Lung (tissue), 17 donors: ENCODE measurements at places on chromosomes 16 and 17. TPM values are rescaled to one million over a fixed set of nuclear protein-coding genes. Genes with fewer than 3 reads are reported as not detected.

GRCh38 chr17:6464446-6465041 is 20.3 kb downstream of the PIMREG start:
- no peak for DNase-seq

GRCh38 chr16:1610071-1610898 is 1.6 kb downstream of the IFT140 start:
- peak; percentile 92 for DNase-seq

- DNase-seq: no peak
Measured at GRCh38 chr17:44024271-44024663, 9.5 kb upstream of the TMEM101 start.

Gene TMEM106A
- 13.5 TPM for polyA plus RNA-seq
